NCI-H1092 (cell line): ENCODE measurements at places on chromosomes 16 and 17.

GRCh38 chr16:84071121-84071520, 28.5 kb upstream of the SLC38A8 start:
- DNase-seq, result no peak

GRCh38 chr17:29341726-29342125, 47.8 kb upstream of the NUFIP2 start:
- no peak for DNase-seq

- no peak for DNase-seq
Measured at GRCh38 chr16:31712064-31712540, 161.5 kb upstream of the ZNF267 start.

- no peak for DNase-seq
Measured at GRCh38 chr16:51326131-51326856, 175.2 kb upstream of the SALL1 start.

DNA sequence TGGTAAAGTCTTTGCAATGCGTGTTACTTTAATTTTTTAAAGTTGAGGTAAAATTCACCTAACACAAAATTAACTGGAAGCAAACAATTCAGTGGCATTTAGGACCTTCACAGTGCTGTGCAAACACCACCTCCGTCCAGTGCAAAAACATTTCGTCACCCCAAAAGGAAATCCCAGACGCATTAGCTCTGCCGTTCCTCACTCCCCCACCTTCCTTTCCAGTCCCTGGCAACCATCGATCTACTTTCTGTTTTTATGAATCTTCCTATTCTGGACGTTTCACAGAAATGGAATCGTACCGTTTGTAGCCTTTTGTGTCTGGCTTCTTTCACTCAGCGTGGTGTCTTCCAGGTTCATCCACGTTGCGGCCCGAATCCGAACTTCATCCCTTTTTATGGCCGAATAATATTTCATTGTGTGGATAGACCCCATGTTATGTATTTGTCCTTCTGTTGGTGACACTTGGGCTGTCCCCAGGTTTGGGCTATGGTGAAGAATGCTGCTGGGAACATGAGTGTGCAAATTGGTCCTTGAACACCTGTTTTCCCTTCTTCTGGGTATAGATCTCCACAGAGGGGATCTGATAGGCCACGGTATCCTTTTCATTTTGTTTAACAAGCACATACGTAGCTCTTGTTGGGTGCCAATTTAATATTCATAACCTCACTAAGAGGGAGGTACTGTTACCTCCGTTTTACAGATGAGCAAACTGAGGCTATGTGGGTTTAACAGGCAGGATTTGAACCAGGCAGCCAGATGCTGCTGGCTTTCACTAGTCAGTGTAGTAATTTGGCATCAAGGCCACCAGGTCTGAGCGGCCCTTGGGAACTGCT, 232.0 kb upstream of the GSE1 start:
- DNase-seq, result no peak

- no peak for DNase-seq
Measured at GRCh38 chr17:40724656-40725055, 21.1 kb upstream of the KRT24 start.

- DNase-seq, result no peak
Measured at GRCh38 chr16:78291604-78292003, 192.2 kb downstream of the WWOX start.
